Thoracic aorta endothelial cell (primary cell): ENCODE measurements at places on chromosomes 7 and 10. TPM values are rescaled to one million over a fixed set of nuclear protein-coding genes. Genes with fewer than 3 reads are reported as not detected.

Gene PILRA
- 0.22 and 0.40 TPM in 2 replicates for total RNA-seq

Gene CYP2C19
- total RNA-seq: not detected in 2 replicates

Gene SMO
- 3.1 and 6.7 TPM in 2 replicates for total RNA-seq

Gene C7orf57
- 0.07 TPM in 1 of 2 replicates, not detected in the other for total RNA-seq

Gene RARRES2
- not detected in 2 replicates for total RNA-seq

Gene AS3MT
- total RNA-seq: 1.1 and 1.8 TPM in 2 replicates

Gene MCMBP
- 93.2 and 116 TPM in 2 replicates for total RNA-seq

Gene FGL2
- 0.13 and 0.22 TPM in 2 replicates for total RNA-seq

Gene SEMA3A
- total RNA-seq: 0.29 and 0.66 TPM in 2 replicates

Gene CNPY1
- total RNA-seq: not detected in 2 replicates

Gene GHRHR
- total RNA-seq: 0.14 TPM in 1 of 2 replicates, not detected in the other

Gene LBX1
- not detected in 2 replicates for total RNA-seq

Gene ALDH18A1
- 86.4 and 131 TPM in 2 replicates for total RNA-seq

Gene RHBDD2
- total RNA-seq: 13.3 and 19.6 TPM in 2 replicates

Gene MRPS16
- 75.1 and 95.6 TPM in 2 replicates for total RNA-seq

Gene DENND2A
- total RNA-seq: not detected in 2 replicates

Gene CCL26
- total RNA-seq: not detected in 2 replicates

Gene GIMAP7
- total RNA-seq: 30.9 and 48.0 TPM in 2 replicates

Gene TEX47
- not detected in 2 replicates for total RNA-seq

Gene EGR2
- total RNA-seq: 0.13 and 0.22 TPM in 2 replicates

Gene TUBB8
- total RNA-seq: 0.07 TPM in 1 of 2 replicates, not detected in the other

Gene HOXA9
- total RNA-seq: 0.40 and 27.9 TPM in 2 replicates

Gene HSPA14
- total RNA-seq: 25.5 and 27.7 TPM in 2 replicates

Gene LRRC17
- 4.4 and 6.8 TPM in 2 replicates for total RNA-seq

Gene WEE2
- not detected in 2 replicates for total RNA-seq

Gene ABCB1
- 7.4 and 9.7 TPM in 2 replicates for total RNA-seq

Gene ZNF783
- 6.6 and 7.2 TPM in 2 replicates for total RNA-seq

Gene COMTD1
- total RNA-seq: 8.9 and 10.5 TPM in 2 replicates

Gene BICC1
- total RNA-seq: 1.1 and 3.9 TPM in 2 replicates

Gene TMEM196
- total RNA-seq: not detected in 2 replicates

Gene UCN3
- total RNA-seq: not detected in 2 replicates

Gene MARVELD1
- total RNA-seq: 40.8 and 47.6 TPM in 2 replicates

Gene SPOCK2
- total RNA-seq: 0.13 and 0.29 TPM in 2 replicates

Gene WIPF3
- not detected in 2 replicates for total RNA-seq

Gene GPER1
- 1.5 and 2.0 TPM in 2 replicates for total RNA-seq

Gene HERPUD2
- total RNA-seq: 25.3 and 31.6 TPM in 2 replicates

Gene SERPINE1
- total RNA-seq: 1,853 and 2,613 TPM in 2 replicates

Gene PNLIPRP1
- total RNA-seq: not detected in 2 replicates

Gene PNLIP
- total RNA-seq: not detected in 2 replicates

Gene CLDN12
- 9.2 and 10.2 TPM in 2 replicates for total RNA-seq

Gene SHH
- not detected in 2 replicates for total RNA-seq
